ENCODE measurements at places on chromosomes 6 and 20. TPM values are rescaled to one million over a fixed set of nuclear protein-coding genes. Genes with fewer than 3 reads are reported as not detected.
A peak's percentile ranks its signal among the peaks of the same experiment; 100 is the strongest.

Gene PBOV1
- total RNA-seq, result not detected

Gene CLPSL1
- total RNA-seq, result not detected

Gene KIFC1
- 63.4 TPM for total RNA-seq

Gene INSM1
- not detected for total RNA-seq

Gene XKR7
- total RNA-seq, result 0.04 TPM

Gene RGS17
- total RNA-seq, result 1.1 TPM

Gene SRSF12
- 0.18 TPM for total RNA-seq

Gene PPP1R3G
- 0.09 TPM for total RNA-seq

Gene AIF1
- total RNA-seq, result not detected

Gene CCN5
- total RNA-seq, result not detected

Gene SLC17A3
- not detected for total RNA-seq

Gene TMEM181
- total RNA-seq, result 34.5 TPM

Gene SPATA25
- not detected for total RNA-seq

Gene CYP21A2
- 0.32 TPM for total RNA-seq

GRCh38 chr20:21435576-21435975, 38.2 kb upstream of the NKX2-4 start:
- H3K27me3 ChIP-seq, result no peaks in the 10 kb centered on the region
- H3K4me1 ChIP-seq, result peaks cover 13% of the 10 kb centered on the region
- H3K27ac ChIP-seq, result peak overlapping the region; percentile 52

DNA sequence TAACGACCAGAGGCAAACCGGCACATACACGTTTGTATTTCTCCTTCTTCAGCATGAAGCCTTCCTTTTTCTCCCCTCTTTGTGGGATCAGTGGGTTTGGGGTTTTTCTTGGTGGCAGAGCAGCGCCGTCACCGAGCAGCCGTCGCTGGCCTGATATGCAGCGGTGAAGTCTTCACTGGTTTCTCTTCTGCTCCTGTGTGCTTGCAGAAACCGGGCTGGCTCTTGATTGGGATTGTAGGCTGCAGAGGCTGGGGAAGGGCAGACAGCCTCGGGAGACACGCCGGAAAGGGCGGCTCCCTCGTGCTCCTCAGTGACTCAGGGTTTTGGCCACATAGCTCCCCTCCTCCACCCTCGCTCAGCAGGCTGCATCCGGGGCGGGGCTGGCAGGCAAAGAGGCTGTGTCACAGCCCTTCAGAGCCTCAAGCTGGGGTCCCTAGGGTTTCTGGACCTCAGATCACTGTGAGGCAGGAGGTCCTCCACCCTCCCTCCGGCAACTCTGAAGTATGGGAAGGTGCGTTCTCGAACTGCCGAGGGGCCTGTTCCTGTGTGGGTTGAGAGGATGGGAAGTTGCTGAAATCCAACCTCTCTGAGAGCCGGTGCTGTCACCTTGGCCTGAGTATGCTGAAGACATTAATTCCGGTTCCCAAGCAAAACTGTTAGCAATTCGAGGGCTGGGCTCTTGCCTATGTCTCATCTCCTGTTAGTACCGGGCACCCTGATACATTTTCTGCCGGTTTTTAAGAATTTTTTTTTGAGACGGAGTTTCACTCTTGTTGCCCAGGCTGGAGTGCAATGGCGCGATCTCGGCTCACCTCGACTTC, 24.2 kb downstream of the NQO2 start:
- DNase-seq, result peak; percentile 65
- peak overlapping the region; percentile 78 for H3K27ac ChIP-seq
- H3K36me3 ChIP-seq, result no peaks in the 10 kb centered on the region
- H3K4me1 ChIP-seq, result peaks cover 19% of the 10 kb centered on the region
- H3K4me3 ChIP-seq, result no peak overlapping the region

GRCh38 chr6:87237804-87238203, 82.4 kb downstream of the ZNF292 start:
- DNase-seq, result peak; percentile 30
- no peaks in the 10 kb centered on the region for H3K27me3 ChIP-seq
- no peaks in the 10 kb centered on the region for H3K36me3 ChIP-seq
- no peak overlapping the region for H3K27ac ChIP-seq
- no peaks in the 10 kb centered on the region for H3K4me1 ChIP-seq

GRCh38 chr6:42104804-42105125, 37.7 kb downstream of the C6orf132 start:
- H3K4me1 ChIP-seq, result peaks cover 5% of the 10 kb centered on the region
- H3K4me3 ChIP-seq, result peak overlapping the region; percentile 25
- no peaks in the 10 kb centered on the region for H3K27me3 ChIP-seq
- no peak for DNase-seq

DNA sequence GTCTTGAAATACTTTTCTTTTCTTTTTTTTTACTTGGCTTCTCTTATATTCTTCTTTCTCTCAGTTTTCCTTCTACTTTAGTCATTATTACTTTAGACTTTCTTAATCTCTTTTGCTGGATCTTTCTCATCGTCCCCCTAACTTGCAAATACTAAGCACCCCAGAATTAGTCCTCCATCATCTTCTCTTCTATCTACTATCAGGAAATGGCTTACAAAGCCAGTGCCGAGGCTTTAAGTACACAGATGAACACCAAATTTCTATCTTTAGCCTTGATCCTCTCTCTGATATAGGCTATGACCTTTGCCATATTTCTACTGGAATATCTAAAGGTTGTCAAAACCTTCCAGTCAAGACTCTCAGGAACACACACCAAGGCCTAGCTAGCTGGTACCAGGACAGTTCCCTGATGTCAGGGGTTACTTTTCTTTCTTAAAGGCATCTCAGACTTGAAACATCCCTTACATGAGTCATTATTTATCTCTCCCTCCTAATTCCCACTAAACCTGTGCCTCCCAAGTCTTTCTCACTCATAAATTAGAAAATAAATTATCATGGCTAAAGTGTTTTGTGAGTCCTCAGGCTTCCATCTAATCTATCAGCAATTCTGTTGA, 278.6 kb upstream of the TCF21 start:
- DNase-seq, result no peak
- no peaks in the 10 kb centered on the region for H3K36me3 ChIP-seq
- H3K27ac ChIP-seq, result peak overlapping the region; percentile 72
- peaks cover 5% of the 10 kb centered on the region for H3K4me1 ChIP-seq

GRCh38 chr6:112207131-112207530, 47.2 kb downstream of the LAMA4 start:
- H3K27me3 ChIP-seq, result no peaks in the 10 kb centered on the region
- H3K36me3 ChIP-seq, result peaks cover 42% of the 10 kb centered on the region
- H3K4me3 ChIP-seq, result no peak overlapping the region
- H3K27ac ChIP-seq, result peak overlapping the region; percentile 87

DNA sequence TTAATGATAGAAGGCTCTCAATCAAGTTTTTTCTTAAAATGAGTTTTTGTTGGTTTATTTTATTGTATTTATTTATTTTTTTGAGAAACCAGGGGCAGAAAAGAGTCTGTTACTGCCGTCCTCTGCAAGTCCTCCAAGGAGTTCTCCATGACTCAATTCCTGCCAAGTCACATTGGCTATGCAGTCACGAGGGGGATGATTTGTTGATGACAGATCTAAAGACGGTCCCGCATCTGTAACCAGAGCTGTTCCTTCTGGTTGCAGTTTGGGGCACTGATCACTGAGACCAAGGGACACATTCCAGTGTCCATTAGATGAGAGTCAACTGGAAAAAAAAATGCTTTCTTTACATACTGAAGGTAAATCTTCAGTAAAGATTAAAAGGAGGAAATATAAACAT, 13.9 kb upstream of the TSHZ2 start:
- DNase-seq, result no peak
- H3K4me1 ChIP-seq, result no peaks in the 10 kb centered on the region
- no peak overlapping the region for H3K4me3 ChIP-seq

- no peaks in the 10 kb centered on the region for H3K27me3 ChIP-seq
- peak overlapping the region; percentile 63 for H3K27ac ChIP-seq
- H3K4me3 ChIP-seq, result no peak overlapping the region
- peaks cover 9% of the 10 kb centered on the region for H3K4me1 ChIP-seq
- no peaks in the 10 kb centered on the region for H3K36me3 ChIP-seq
These were observed 22.3 kb downstream of the MARCKS start for GRCh38 chr6:113879186-113880096.

DNA sequence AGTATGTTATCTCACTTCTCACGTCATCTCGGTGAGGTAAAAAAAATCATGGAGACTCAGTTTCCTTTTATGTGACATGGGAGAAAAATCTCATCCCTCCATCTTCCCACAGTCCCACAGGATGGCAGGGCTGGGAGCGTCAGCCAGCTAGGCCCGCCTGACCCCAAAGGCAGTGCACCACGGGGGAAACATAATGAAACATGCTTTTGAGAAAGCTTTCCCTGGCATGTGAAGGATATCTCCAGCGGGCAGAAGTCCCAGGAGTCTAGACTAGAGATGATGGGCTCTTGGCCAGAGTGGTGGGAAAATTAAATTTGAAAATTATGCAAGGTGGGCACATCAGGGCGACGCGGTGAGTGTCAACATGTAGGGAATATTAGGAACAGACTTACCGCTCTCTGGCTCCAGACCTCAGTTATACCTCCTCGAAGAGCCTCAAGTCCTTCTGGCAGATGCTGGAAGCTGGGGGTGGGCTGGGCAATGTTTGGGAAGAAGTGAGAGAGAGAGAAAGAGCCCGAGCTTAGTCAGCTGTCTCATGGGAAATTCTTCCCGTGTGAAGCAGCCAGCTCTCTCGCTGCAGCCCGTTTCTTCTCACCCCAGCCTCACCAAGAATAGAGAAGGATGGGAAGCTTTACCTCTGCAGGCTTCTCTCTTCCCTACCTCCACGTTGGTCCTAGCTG, 52.3 kb downstream of the MOCS1 start:
- H3K36me3 ChIP-seq, result no peaks in the 10 kb centered on the region
- peaks cover 16% of the 10 kb centered on the region for H3K4me1 ChIP-seq
- H3K4me3 ChIP-seq, result no peak overlapping the region
- no peaks in the 10 kb centered on the region for H3K27me3 ChIP-seq

DNA sequence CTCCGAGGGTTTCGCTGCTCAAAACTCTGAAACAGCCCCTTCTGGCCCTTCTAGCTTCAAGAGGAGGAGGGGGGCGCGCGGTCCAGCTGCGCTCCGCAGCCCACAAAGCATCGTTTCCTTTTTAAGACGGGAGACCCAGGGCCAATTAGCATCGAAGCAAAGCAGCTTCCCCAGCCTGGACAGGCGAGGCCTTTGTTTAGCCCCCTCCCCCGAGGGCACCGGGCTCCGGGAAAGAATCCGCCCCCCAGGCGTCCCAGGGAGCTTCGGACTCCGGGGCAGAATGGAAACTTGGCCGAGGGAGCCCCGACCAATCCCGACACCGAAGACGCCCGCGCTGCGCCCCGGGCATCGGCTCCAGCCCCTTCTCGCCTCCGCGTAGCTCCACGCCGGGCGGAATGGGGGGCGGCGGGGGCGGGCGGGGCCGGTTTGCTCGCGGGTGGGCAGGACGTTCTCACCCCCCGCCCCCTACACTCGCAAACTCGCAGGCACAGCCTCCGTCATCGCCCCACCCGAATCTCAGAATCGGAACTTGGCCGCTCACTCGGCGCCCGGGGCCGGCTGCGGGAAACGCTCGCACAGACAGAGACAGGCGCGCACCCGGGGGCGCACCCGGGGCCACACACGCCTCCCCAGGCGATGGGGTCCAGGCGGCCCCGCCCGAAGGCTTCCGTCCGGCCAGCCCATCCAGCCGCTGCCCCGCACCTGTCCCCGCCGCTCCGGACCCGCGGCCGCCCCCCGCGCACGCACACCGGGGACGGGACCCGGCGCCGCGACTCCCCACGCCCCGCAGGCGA, 628 bp downstream of the NKAIN4 start:
- no peak overlapping the region for H3K27ac ChIP-seq
- H3K4me1 ChIP-seq, result no peaks in the 10 kb centered on the region
- H3K27me3 ChIP-seq, result peaks cover 37% of the 10 kb centered on the region
- DNase-seq, result no peak

DNA sequence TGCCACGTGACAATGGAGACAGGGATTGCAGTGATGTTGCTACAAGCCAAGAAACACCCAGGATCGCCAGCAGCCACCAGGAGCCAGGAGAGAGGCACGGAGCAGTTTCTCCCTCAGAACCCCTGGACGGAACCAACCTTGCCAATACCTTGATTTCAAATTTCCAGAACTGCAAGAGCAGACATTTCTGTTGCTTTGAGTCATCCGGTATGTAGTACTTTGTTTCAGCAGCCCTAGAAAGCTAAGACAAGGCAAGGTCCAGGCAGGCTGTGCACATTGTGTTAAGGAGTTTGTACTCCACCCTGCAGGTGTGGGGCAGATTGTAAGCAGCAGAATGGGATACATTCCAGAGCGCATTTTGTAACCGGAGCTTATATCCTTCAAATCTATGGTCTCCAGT, 48.3 kb downstream of the TRERF1 start:
- DNase-seq, result no peak
- H3K4me1 ChIP-seq, result peaks cover 8% of the 10 kb centered on the region
- H3K4me3 ChIP-seq, result no peak overlapping the region
- H3K27ac ChIP-seq, result no peak overlapping the region

- DNase-seq, result no peak
- H3K4me3 ChIP-seq, result no peak overlapping the region
- H3K27ac ChIP-seq, result no peak overlapping the region
- no peaks in the 10 kb centered on the region for H3K4me1 ChIP-seq
These were observed 255.0 kb upstream of the ZFP64 start for GRCh38 chr20:52446421-52447224.

- H3K36me3 ChIP-seq, result no peaks in the 10 kb centered on the region
- H3K27ac ChIP-seq, result no peak overlapping the region
- no peaks in the 10 kb centered on the region for H3K4me1 ChIP-seq
- no peaks in the 10 kb centered on the region for H3K27me3 ChIP-seq
These were observed 382.8 kb downstream of the EPM2A start for GRCh38 chr6:145352382-145353080.

DNA sequence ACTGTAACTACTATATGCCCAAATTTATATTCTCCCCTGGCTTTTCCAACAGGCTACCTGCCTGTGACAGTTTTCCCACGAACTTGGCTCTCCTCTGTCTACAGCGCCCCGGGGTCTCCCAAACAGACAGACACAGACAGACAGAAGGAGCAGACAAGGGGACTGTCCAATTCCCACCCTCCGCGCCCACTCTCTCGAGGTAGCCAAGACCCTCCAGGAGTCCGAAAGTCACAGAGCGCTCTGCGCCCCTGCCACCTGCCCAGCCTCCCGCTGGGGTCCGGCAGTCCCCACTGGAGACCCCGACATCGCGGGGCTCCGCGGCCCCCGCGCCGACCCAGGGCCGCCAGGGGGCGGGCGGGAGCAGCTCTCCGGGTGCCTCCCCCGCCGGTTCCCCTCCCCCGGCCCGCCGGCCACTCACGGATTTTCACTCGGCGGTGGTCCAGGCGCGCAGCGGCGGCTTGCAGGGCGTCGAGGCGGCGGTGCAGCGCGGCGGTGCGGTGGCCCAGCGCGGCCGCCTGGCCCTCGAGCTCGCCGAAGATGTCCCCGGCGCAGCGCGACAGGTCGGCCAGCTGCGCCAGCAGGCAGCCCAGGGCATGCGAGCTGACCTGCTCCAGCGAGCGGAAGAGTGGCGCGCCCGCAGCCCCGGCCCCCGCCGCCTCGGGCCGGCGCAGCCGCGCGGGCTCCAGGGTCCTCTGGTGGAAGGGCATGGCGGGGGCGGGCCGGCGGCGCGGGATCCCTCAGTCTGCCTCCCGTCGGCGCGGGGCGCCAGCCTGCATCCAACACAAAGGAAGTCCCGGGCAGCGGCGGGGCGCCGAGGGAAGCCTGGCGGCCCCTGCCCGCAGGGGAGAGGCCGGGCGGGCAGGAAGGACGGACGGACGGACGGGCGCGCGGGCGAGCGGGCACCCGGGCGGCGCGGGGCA, 81.3 kb upstream of the CCDC28A start:
- H3K4me1 ChIP-seq, result peaks cover 25% of the 10 kb centered on the region
- H3K36me3 ChIP-seq, result no peaks in the 10 kb centered on the region
- no peaks in the 10 kb centered on the region for H3K27me3 ChIP-seq
- peak overlapping the region; percentile 75 for H3K4me3 ChIP-seq

- H3K27me3 ChIP-seq, result no peaks in the 10 kb centered on the region
- H3K4me3 ChIP-seq, result no peak overlapping the region
These were observed 35.9 kb downstream of the PLCG1 start for GRCh38 chr20:41173161-41173721.
